ENCODE measurements at places on chromosomes 1 and 21. TPM values are rescaled to one million over a fixed set of nuclear protein-coding genes. Genes with fewer than 3 reads are reported as not detected.

CD1C gene
- total RNA-seq, result not detected

DNA sequence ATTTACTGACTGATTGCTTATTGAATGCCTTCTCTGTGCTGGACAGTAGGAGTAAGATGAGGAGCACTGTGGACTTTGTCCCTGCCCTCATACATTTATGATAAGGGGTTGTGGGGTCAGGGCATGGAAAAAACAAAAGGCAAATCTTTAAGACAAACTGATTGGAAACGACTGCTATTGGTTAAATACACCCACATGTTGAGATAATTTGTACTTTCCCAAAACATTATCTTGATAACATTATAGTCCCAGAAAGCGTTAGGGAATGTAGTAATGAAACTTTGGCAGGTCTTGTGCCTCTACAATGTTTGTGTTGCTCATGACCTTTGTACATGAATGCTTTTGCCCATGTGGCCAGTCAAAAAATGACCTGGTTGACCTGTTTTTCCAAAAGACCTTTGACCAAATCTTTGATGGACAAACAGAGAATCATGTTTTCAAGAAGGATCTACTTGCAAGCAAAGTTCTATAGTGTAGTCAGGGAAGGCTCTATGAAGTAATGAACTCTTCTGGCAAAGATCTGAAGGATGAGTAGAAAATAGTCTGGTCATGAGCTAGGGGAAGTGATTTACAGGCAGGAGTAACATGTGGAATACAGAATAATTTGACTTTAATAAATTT, 50.9 kb downstream of the LEPR start:
- H3K27me3 ChIP-seq, result no peaks in the 10 kb centered on the region
- DNase-seq, result no peak
- no peak overlapping the region for H3K4me3 ChIP-seq
- no peaks in the 10 kb centered on the region for H3K36me3 ChIP-seq

- DNase-seq, result no peak
- H3K36me3 ChIP-seq, result no peaks in the 10 kb centered on the region
- peak overlapping the region; percentile 84 for H3K4me3 ChIP-seq
- peaks cover 37% of the 10 kb centered on the region for H3K4me1 ChIP-seq
- peak overlapping the region; percentile 91 for H3K27ac ChIP-seq
Observed at GRCh38 chr1:179026813-179027669, 1.3 kb downstream of the FAM20B start.

DNA sequence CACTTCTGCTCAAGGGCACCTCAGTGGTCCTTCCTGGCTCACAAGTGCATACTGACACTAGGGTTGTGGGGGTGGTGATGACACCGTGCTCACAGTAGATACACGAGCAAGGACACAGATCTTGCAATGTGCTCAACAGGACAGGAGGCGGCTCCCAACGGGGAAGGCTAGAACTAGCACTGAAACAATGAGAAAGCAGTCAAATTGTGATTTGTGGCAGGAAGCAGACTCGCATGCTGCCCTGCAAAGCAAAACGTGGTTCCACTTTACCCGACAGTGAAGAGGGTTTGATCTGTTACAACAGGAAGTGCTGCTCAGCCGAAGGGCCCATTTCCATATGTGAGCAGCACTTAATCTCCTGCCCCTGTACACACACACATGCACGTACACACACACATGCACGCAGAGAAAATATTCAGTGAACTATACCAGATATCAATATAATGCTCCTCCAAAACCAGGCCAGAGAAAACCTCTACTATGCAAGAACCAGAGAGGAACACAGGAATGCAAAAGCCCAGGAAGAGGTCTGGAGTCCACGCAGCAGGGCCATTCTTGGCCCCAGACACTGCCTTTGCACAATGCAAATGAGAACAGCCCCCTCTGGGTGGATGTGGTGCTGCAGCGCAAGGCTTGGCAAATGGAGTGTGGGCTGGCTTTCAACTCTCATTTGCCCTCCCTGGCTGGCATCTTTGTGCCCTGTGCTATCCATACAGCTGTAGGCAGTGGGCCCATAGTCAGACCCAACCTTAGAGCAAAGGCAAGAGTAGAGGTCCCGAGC, 47.1 kb downstream of the KANK4 start:
- peaks cover 43% of the 10 kb centered on the region for H3K4me1 ChIP-seq
- H3K4me3 ChIP-seq, result no peak overlapping the region
- peak overlapping the region; percentile 79 for H3K27ac ChIP-seq
- peaks cover 32% of the 10 kb centered on the region for H3K36me3 ChIP-seq

DNA sequence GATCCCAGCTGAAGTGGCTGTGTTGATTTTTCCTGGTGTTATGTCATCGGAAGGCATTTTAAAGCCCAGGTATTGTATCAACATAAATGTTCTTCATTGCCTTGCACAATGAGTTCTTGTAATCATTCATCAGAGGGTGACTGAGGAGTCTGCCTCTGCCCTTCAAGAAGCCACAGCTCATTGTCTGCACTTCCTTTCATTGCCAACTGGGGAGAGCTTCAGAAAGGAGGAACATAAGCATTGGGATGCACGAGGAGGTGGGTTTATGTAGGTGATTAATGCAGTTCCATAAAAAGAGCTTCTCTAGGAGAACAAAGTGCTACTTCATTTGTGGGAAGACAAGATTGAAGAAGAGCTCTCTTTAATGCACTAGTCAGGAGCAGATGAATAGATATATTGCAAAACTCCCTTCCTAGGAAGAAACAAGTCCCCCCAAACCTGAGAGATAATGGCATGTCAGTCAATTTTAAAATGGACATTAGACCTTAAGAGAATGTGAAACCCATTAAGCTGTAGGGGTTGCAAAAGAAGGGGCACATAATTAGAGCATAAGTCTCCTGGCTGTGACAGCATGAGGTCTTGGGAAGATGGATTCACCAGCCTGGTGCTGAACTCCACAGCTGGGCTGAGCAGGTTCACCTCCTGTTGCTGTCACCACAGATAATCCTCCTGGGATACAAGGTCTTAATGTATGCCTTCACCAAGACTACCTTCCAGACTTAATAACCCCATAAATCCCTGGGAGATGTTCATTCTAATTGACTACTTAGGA, 124.6 kb downstream of the BACH1 start:
- no peak for DNase-seq
- peaks cover 6% of the 10 kb centered on the region for H3K36me3 ChIP-seq
- H3K27ac ChIP-seq, result no peak overlapping the region
- no peak overlapping the region for H3K4me3 ChIP-seq
- H3K4me1 ChIP-seq, result peaks cover 18% of the 10 kb centered on the region
- H3K27me3 ChIP-seq, result no peaks in the 10 kb centered on the region

DNA sequence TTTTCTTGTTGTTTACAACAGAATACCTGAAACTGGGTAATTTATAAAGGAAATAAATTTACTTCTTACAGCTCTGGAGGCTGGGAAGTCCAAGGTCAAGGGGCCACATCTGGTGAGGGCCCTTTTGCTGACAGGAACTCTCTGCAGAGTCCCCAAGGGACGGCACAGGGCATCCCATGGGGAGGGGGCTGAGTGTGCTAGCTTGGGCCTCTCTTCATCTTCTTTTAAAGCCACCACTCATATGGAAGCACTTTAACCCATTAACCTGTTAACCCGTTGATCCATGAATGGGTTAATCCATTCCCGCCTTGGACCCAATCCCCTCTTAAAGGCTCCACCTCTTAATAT, 76.3 kb downstream of the OBSCN start:
- H3K27ac ChIP-seq, result no peak overlapping the region
- peaks cover 12% of the 10 kb centered on the region for H3K36me3 ChIP-seq
- H3K4me3 ChIP-seq, result no peak overlapping the region
